ENCODE measurements at places on chromosomes 7 and 10. TPM values are rescaled to one million over a fixed set of nuclear protein-coding genes. Genes with fewer than 3 reads are reported as not detected.

Gene GPER1
- total RNA-seq: 0.28 TPM

DNA sequence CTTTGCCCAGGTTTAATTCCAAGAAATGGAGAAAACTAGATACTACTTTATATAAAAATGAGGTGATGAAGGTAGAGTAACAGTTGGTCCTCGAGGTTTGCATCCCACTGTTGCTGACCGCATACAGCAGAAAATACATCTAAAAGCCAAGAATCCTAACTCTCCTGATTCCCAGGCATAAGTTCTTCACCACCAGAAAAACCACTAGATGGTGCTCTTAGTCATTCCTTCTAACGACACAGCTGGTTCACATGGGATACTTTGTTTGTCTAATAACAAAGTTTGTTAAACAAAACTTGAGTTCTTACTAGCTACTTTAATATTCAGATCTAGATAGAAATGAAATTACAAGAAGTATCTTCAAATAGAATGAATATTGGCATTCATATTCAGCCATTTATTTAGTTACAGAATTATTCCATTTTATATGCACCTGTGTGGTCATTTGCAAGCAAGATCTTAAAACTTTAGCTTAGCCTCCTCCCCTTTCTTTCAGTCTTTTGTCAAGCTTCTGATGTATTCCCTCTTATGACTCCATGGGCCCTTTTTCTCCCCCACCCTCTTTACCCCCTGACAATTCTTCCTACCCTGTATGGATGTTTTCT lies 54.1 kb upstream of the CYP26C1 start:
- H3K4me1 ChIP-seq: peaks cover 7% of the 10 kb centered on the region
- no peak overlapping the region for H3K27ac ChIP-seq
- no peaks in the 10 kb centered on the region for H3K36me3 ChIP-seq

GRCh38 chr10:98576096-98576495 lies 129.4 kb upstream of the HPS1 start:
- H3K4me3 ChIP-seq: no peak overlapping the region
- H3K27me3 ChIP-seq: peaks cover 70% of the 10 kb centered on the region
- DNase-seq: no peak

Gene DYNC1I1
- total RNA-seq: not detected

GRCh38 chr7:27514861-27515260 lies 147.8 kb downstream of the HIBADH start:
- no peaks in the 10 kb centered on the region for H3K4me1 ChIP-seq
- DNase-seq: no peak
- H3K27ac ChIP-seq: no peak overlapping the region
- H3K36me3 ChIP-seq: no peaks in the 10 kb centered on the region
- no peak overlapping the region for H3K4me3 ChIP-seq
- no peaks in the 10 kb centered on the region for H3K27me3 ChIP-seq

DNA sequence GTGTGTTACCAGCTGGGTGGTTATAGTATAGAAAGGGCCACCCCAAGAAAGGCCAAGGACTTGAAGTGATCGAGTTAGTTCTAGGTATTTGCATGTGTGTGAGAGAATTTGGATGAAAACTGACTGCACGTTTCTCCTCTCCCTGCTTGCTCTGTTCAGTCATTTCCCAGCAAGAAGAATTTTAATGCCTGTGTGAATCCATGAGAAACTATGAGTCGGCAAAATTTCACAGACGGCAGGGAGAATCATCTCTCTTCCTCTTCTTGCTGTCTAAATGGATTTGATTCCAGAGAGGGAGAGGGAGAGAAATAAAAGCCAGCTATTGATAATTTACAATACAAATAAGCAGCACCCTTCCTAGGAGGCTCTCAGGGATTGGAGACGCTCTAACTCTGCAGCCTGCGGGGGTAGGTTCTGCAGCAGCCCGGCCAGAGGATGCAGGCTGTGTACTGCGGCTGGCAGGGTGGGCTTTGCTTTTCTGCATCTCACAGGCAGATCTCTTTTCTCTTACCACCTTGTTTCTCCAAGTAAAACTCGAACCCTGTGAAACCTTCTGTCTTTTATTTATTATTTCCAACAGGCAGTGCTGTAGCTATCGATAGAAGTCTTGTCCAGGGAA lies 183.6 kb downstream of the TCF7L2 start:
- H3K36me3 ChIP-seq: peaks cover 24% of the 10 kb centered on the region
- H3K27ac ChIP-seq: no peak overlapping the region
- peaks cover 29% of the 10 kb centered on the region for H3K4me1 ChIP-seq
- no peak for DNase-seq
- H3K27me3 ChIP-seq: no peaks in the 10 kb centered on the region

DNA sequence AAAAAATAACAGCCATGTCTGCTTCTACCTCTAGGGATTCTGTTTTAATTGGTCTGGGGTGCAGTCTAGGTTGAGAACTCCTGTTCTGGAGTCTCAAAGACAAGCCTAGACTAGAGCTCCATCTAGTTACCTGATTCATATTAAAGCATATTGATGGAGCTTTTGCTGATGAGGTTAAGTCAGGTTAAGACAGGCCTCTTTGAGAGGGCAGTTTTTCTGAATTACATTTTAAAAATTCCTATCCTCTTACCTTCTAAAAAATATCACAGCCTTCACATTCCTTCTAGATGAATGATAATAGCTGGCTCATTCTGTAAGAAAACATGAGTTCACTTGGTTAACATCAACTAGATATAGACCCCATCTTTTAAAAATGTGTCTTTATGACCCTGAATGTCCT lies 28.9 kb downstream of the MGAM start:
- H3K27me3 ChIP-seq: no peaks in the 10 kb centered on the region
- H3K4me1 ChIP-seq: peaks cover 21% of the 10 kb centered on the region
- no peak overlapping the region for H3K4me3 ChIP-seq
- DNase-seq: peak; percentile 13
- no peaks in the 10 kb centered on the region for H3K36me3 ChIP-seq

- H3K27ac ChIP-seq: no peak overlapping the region
- no peaks in the 10 kb centered on the region for H3K27me3 ChIP-seq
- no peak for DNase-seq
- H3K4me3 ChIP-seq: no peak overlapping the region
These were observed 863.4 kb downstream of the SORCS1 start for GRCh38 chr10:106301146-106301545.

- no peaks in the 10 kb centered on the region for H3K36me3 ChIP-seq
- no peak overlapping the region for H3K4me3 ChIP-seq
- H3K27me3 ChIP-seq: no peaks in the 10 kb centered on the region
- H3K27ac ChIP-seq: no peak overlapping the region
- DNase-seq: peak; percentile 32
- H3K4me1 ChIP-seq: no peaks in the 10 kb centered on the region
These were observed 44.2 kb downstream of the LRMDA start for GRCh38 chr10:75475460-75476182.

DNA sequence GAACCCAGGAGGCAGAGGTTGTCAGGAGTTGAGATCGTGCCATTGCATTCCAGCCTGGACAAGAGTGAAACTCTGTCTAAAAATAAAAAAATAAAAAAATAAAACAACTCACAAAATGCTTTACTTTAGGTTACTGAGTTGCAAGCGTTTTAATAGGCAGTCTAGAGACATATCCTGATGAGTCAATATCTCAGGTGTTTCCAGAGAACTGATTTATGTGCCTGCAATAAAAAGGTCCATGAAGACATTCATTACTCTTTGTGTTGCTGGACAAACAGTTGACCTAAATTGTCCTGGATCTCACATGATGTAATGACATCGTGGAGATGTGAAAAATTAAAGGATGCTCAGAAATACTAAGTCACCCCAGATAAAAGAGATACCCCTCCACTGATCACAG lies 31.5 kb downstream of the CDNF start:
- no peaks in the 10 kb centered on the region for H3K27me3 ChIP-seq
- no peaks in the 10 kb centered on the region for H3K4me1 ChIP-seq
- H3K27ac ChIP-seq: no peak overlapping the region

Gene PAPSS2
- 1.4 TPM for total RNA-seq

Gene EEPD1
- total RNA-seq: 0.37 TPM

Gene LIPM
- not detected for total RNA-seq

DNA sequence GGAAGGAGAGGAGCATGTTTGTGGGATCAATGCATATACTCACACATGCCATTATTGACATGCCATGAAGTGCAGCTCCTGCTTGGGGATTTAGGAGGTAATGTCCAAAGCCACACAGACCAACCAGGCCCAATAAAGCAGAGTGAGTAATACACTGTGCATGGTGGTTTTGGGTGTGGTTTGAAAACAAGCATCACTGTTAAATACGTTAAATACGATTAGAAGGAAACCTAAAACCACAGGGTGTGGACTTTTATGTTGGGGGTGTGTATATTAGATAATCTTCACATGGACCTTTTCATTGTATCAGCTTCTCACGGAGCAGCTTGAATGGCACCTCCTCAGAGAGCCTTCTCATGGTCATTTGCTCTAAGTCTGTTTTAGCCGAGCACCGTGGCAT lies 10.4 kb upstream of the EIF3A start:
- H3K36me3 ChIP-seq: no peaks in the 10 kb centered on the region
- H3K4me3 ChIP-seq: no peak overlapping the region
- peaks cover 20% of the 10 kb centered on the region for H3K4me1 ChIP-seq
- H3K27ac ChIP-seq: peak overlapping the region; percentile 49
- no peaks in the 10 kb centered on the region for H3K27me3 ChIP-seq

Gene SH2B2
- total RNA-seq: 2.4 TPM

DNA sequence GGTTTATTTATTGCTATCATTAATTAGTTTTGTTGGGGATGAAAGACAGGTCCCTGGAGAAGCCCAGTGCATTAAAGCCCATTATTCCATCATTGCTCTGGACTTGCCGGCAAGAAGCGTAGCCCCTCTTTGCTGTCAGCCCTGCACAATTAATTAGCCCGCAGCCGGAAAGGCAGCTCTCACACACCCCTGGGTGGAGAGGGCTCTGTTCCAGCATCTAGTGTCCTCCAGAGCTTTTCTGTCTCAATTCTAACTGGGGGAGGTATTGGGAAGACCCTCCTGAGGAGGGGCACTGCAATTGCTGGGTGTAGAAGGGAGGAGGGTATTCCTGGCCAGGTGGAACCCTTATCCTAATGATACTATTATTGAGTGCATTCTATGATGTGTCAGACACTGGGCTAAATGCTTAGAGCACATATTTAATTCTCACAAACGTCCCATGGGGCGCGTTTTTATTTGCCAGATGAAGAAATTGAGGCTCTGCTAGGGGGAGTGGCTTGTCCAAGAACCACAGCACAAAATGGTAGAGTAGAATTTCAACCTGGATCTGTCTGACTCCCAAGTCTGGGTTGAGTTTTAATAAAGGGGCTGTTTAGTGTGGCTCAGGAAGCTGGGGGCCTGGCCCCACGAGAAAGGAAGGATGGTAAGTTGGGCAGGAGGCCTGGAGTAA lies 148.1 kb upstream of the PCBD1 start:
- no peak overlapping the region for H3K4me3 ChIP-seq
- H3K36me3 ChIP-seq: peaks cover 7% of the 10 kb centered on the region
- H3K27ac ChIP-seq: no peak overlapping the region
- H3K4me1 ChIP-seq: no peaks in the 10 kb centered on the region
- no peak for DNase-seq
- peaks cover 45% of the 10 kb centered on the region for H3K27me3 ChIP-seq

DNA sequence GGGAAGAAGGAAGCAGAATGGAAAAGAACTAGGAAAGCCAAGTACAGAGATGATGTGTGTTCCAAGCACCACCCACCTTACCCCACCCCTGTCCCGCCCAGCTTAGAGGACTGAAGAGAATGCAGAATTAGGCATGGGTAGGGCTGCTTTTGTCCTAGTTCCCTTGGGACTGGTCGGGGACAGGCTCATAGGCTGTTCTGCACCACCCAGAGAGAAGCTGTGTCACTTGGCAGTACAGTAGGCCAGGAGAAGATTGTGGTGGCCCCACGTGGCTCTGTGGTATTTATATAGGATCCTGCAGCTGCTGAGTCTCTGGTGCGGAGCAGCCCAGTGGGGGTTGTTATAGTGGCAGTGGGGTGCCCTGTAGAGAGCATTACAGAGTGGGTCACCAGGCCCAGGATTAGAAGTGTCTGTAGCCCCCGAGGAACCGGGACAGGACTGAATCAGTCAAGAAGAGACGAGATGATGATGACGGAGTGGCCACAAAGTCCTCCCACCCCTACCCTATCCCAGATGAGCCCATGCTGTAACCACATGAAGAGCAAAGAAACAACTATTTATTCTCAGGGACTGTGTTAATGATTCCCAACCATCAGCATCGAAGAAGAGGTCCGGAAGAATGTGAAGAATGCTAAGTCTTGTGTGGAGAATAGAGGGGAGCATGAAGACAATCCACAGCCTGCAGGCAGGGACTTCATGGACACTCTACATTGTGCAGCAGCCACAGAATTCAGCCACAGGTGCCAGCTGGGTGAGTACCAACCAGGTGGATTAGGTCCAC lies 88.9 kb downstream of the C1GALT1 start:
- no peaks in the 10 kb centered on the region for H3K36me3 ChIP-seq
- H3K27me3 ChIP-seq: no peaks in the 10 kb centered on the region
- DNase-seq: no peak
- peaks cover 11% of the 10 kb centered on the region for H3K4me1 ChIP-seq

Gene ODAD2
- 1.3 TPM for total RNA-seq

Gene DNMBP
- 11.3 TPM for total RNA-seq

- H3K27me3 ChIP-seq: peaks cover 90% of the 10 kb centered on the region
- no peaks in the 10 kb centered on the region for H3K4me1 ChIP-seq
- peaks cover 6% of the 10 kb centered on the region for H3K36me3 ChIP-seq
These were observed 110.5 kb downstream of the ITGA8 start for GRCh38 chr10:15609246-15609645.

- no peak overlapping the region for H3K4me3 ChIP-seq
- peaks cover 5% of the 10 kb centered on the region for H3K4me1 ChIP-seq
- no peaks in the 10 kb centered on the region for H3K36me3 ChIP-seq
- H3K27ac ChIP-seq: no peak overlapping the region
- no peak for DNase-seq
- peaks cover 20% of the 10 kb centered on the region for H3K27me3 ChIP-seq
These were observed 22.4 kb upstream of the C1QL3 start for GRCh38 chr10:16544099-16544498.

Gene CH25H
- total RNA-seq: not detected

Gene PTF1A
- total RNA-seq: not detected
